ENCODE measurements at places on chromosomes 1 and 21.

GRCh38 chr1:66779475-66780078 lies 21.5 kb downstream of the INSL5 start:
- H3K27me3 ChIP-seq, result peaks cover 9% of the 10 kb centered on the region
- H3K4me3 ChIP-seq, result no peak overlapping the region
- H3K4me1 ChIP-seq, result no peaks in the 10 kb centered on the region

DNA sequence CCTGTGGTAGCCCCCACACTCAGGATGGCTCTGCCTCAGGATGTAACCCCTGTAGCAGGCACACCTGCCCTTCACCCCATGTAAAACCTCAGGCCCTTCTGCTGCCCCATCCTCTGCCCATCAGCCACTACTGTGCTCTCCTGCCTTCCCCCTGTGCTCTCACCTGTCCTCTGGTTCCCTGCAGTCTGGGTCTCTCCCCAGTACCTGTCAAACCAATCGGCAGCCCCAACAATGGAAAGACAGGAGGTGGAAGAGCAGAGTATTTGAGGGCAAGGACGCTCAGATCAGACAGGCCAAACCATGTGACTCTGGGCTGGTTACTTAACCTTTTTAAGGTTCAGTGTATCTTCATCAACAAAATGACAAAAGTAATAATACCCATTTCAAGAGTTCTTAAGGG lies 30.9 kb downstream of the SMIM12 start:
- no peak overlapping the region for H3K27ac ChIP-seq
- no peaks in the 10 kb centered on the region for H3K4me1 ChIP-seq
- H3K27me3 ChIP-seq, result no peaks in the 10 kb centered on the region
- no peak overlapping the region for H3K4me3 ChIP-seq

- no peaks in the 10 kb centered on the region for H3K36me3 ChIP-seq
- H3K27ac ChIP-seq, result no peak overlapping the region
- no peak overlapping the region for H3K4me3 ChIP-seq
- H3K27me3 ChIP-seq, result no peaks in the 10 kb centered on the region
Observed at GRCh38 chr1:169312084-169312954, 55.3 kb downstream of the NME7 start.

DNA sequence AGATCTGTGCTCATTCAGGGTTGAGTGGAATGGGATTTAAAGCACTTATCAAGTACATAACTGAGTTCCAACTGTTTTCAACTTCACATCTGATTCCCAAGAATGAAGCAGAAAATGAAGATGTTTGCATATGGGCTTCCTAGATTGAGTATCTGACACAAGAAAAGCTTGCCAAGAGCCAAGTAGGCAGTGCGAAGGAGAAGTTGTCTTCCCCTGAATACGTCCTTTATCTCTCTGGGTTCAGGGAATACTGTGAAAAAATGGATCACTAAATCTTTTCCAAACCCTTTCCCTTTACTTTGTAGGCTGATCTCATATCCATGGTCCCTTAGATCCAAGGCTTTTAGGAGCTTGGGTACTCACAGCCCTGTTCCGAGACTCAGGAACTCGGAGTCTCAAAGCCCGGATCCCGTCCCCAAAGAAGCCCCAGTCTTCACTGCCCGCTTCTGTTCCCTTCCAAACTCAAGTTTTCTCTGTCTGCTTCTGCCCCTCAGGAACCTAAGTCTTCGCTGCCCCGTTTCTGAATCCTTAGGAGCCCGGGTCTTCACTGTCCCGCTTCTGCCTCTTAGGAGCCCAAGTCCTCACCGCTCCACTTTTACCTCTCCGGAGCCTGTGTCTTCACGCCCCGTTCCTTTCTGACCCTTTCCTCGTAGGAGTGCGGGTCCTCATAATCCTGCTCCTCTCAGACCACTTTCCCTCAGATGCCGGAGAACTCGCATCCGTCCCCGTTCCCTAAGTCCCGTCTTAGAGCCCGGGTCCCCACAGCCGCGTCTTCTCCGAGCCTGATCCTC lies 616 bp downstream of the TAF12 start:
- H3K36me3 ChIP-seq, result peaks cover 12% of the 10 kb centered on the region
- H3K27ac ChIP-seq, result peak overlapping the region; percentile 97
- H3K27me3 ChIP-seq, result no peaks in the 10 kb centered on the region
- peaks cover 42% of the 10 kb centered on the region for H3K4me1 ChIP-seq
- peak overlapping the region; percentile 96 for H3K4me3 ChIP-seq
- DNase-seq, result no peak

DNA sequence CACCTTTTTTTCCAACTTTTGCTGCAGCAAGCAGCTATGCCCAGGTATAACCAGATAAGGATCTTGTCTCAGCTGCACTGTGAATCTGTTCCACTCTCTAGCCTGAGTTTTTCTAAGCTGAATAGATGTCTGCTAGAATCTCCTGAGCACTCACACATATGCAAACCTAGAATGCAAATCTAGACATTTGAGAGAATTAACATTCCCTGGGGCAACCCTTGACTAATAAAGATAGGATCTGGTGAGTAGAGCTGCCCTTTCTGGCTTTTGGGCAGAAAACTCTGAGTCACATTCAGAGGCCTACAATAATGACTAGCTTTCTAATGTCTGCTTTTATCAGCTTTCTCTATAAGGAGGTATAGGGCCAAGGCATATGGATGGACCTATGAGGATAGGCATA lies 61.4 kb upstream of the BARHL2 start:
- DNase-seq, result no peak
- peaks cover 4% of the 10 kb centered on the region for H3K27me3 ChIP-seq
- no peaks in the 10 kb centered on the region for H3K36me3 ChIP-seq
- no peaks in the 10 kb centered on the region for H3K4me1 ChIP-seq
- no peak overlapping the region for H3K27ac ChIP-seq
- no peak overlapping the region for H3K4me3 ChIP-seq

Data from activated B cell treated with CpG ODN at 0.5 μM for 24 hours (primary cell).